ENCODE measurements at places on chromosomes 13 and 19.

DNA sequence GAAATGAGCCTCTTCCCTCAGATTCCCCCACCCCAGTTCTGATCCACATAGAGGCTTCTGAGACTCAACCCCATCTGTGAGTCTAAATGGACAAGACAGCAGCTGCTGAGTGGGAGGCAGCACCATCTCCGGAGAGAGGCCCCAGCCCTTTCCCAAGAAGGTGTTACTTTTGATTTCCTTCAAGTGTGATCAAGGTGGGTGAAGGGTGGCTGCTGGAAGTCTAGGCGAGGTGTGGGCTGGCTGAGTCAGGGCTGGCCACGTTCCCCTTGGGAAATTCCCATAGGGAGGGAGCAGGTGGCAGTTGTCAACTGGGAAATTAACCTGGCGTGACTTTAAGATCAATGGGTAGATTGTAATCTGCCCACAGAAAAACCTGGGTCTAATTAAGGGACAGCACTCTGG is 148.0 kb downstream of the FOXO1 start:
- no peak for DNase-seq
- no peak overlapping the region for H3K27ac ChIP-seq
- H3K4me1 ChIP-seq, result no peaks in the 10 kb centered on the region

GRCh38 chr13:77833331-77833863 is 85.2 kb downstream of the EDNRB start:
- no peak overlapping the region for H3K4me3 ChIP-seq
- H3K4me1 ChIP-seq, result peaks cover 28% of the 10 kb centered on the region
- no peaks in the 10 kb centered on the region for H3K36me3 ChIP-seq
- no peak overlapping the region for H3K27ac ChIP-seq
- no peaks in the 10 kb centered on the region for H3K27me3 ChIP-seq

DNA sequence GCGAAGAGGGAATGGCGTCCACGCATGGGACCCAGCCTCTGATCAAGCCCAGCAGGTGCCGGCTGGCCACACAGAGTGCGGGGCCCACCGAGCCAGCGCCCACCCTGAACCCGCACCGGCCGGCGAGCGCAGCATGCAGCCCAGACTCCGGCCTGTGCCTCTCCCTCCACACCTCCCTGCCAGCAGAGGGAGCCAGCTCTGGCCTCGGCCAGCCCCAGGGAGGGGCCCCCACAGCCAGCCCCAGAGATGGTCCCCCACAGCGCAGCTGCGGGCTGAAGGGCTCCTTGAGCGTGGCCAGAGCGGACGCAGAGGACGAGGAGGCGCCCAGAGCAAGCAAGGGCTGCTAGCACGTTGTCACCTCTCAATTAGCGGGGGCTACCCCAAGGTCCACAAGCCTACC is 904.5 kb downstream of the SLITRK6 start:
- H3K27me3 ChIP-seq, result no peaks in the 10 kb centered on the region
- DNase-seq, result no peak
- no peaks in the 10 kb centered on the region for H3K36me3 ChIP-seq
- no peaks in the 10 kb centered on the region for H3K4me1 ChIP-seq

GRCh38 chr13:113555141-113555540 is 29.4 kb upstream of the TFDP1 start:
- no peak overlapping the region for H3K27ac ChIP-seq
- no peak overlapping the region for H3K4me3 ChIP-seq

- no peaks in the 10 kb centered on the region for H3K27me3 ChIP-seq
- no peaks in the 10 kb centered on the region for H3K36me3 ChIP-seq
- H3K4me1 ChIP-seq, result no peaks in the 10 kb centered on the region
- no peak overlapping the region for H3K4me3 ChIP-seq
- no peak overlapping the region for H3K27ac ChIP-seq
These were observed 11.3 kb downstream of the GTPBP3 start for GRCh38 chr19:17348700-17349099.

- no peaks in the 10 kb centered on the region for H3K27me3 ChIP-seq
- peaks cover 4% of the 10 kb centered on the region for H3K36me3 ChIP-seq
- H3K4me3 ChIP-seq, result no peak overlapping the region
These were observed 73.9 kb upstream of the GPR183 start for GRCh38 chr13:99380921-99381645.

DNA sequence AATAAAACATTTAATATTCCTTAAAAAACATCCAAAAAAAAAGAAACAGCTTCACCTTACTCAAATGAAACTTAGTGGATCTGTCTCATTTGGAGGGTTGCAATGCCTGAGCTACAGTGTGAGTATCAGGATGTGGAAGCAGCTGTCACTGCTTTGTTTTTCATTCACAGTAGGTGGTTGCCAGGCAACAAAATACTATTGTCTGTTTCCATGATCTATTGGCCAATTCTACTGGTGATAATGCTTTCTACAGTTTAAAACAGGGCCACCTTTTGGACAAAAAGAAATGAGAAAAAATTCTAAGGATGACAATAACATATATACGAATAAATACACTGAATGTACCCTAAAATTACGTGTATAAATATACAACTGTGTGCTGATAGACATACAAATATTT is 3.0 kb downstream of the ENOX1 start:
- no peak overlapping the region for H3K4me3 ChIP-seq
- no peak overlapping the region for H3K27ac ChIP-seq
- H3K36me3 ChIP-seq, result no peaks in the 10 kb centered on the region
- peaks cover 22% of the 10 kb centered on the region for H3K27me3 ChIP-seq
- peaks cover 6% of the 10 kb centered on the region for H3K4me1 ChIP-seq

DNA sequence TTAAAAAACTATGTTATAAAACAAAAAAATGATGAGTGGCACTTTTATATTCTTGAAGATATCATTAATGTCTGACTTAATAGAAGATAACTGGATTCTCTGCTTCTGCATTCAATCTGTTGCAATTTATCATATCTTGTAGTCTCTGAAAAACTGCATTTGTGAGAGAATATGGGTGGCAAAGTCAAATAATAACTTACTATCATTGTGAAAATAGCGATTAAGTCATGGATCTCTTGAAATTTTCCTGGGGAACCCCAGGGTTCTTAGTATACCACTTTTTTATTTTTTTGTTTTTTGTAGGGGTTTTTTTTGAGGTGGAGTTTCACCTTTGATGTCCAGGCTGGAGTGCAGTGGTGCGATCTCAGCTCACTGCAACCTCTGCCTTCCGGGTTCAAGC is 127.1 kb downstream of the STOML3 start:
- no peak overlapping the region for H3K27ac ChIP-seq
- no peaks in the 10 kb centered on the region for H3K4me1 ChIP-seq
- H3K27me3 ChIP-seq, result peaks cover 1% of the 10 kb centered on the region

DNA sequence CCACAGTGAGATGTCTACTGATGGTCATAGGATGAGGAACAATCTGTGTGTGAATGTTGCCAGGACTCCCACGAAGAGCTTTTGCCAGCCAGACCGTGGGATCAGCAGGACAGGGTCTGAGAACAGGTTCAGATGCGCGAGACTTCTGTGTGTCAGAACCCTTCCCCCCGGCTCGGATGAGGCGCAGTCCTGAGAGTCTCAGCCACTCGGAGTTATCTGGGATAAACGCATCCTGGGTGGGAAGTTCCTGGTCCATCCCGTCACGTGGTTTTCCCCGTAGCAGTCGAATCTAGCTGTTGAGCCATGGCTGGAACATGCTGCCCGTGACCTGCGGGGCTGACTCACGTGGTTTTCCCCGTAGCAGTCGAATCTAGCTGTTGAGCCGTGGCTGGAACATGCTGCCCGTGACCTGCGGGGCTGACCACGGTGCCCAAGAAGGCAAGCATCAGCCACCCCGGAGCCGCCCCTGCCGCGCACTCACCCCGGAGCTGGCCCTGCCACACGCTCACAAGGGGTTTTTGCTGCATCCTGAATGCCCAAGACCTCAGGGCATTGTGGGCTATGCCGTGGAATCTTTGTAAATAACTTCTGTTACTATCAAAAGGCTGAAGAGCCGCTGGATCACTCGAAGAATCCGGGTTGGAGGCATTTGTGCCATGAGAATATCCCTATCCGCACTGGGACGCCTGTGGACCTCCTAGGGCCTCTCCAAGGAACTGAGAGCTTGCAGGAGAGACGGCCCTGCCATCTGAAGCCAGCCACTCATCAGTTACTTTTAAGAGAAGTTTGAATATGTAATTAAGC is 130.8 kb upstream of the MCF2L start:
- no peak for DNase-seq
- no peak overlapping the region for H3K27ac ChIP-seq
- H3K4me3 ChIP-seq, result no peak overlapping the region
- H3K27me3 ChIP-seq, result no peaks in the 10 kb centered on the region
- H3K36me3 ChIP-seq, result peaks cover 15% of the 10 kb centered on the region

DNA sequence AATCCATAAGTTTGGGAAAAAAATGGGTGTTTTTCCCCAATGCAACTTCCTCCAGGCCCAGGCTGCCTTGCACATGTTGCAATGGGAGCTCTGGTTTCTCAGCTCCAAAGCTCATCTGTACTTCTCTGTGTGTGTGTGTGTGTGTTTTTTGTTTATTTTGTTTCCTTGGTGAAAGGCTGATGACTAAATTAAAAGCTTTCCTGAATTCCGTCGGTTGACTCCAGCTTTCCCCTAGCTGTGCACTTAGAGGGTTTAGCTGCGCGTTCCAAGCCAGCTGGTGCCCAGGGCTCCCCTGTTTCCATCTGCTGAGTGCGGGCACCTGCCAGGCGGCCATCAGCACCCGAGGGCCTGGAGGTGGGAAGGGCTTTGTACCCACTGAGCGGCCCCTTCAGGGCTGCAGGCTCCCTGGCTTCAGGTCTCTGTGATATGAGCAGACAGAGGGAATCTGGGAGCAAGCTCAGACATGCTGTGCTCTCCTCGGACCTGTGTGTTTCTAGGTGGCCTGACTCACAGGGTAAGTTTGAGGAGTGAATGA is 129.1 kb upstream of the SOX1 start:
- H3K4me1 ChIP-seq, result no peaks in the 10 kb centered on the region
- no peak for DNase-seq
- H3K36me3 ChIP-seq, result no peaks in the 10 kb centered on the region
- no peak overlapping the region for H3K27ac ChIP-seq
- H3K4me3 ChIP-seq, result no peak overlapping the region
- no peaks in the 10 kb centered on the region for H3K27me3 ChIP-seq

- peaks cover 19% of the 10 kb centered on the region for H3K4me1 ChIP-seq
- no peak overlapping the region for H3K4me3 ChIP-seq
These were observed 55.5 kb downstream of the IRS2 start for GRCh38 chr13:109730812-109731335.

GRCh38 chr19:13060964-13061927 is 41.4 kb downstream of the LYL1 start:
- peak; percentile 78 for DNase-seq
- no peak overlapping the region for H3K27ac ChIP-seq
- no peaks in the 10 kb centered on the region for H3K27me3 ChIP-seq
- peak overlapping the region; percentile 69 for H3K4me3 ChIP-seq

DNA sequence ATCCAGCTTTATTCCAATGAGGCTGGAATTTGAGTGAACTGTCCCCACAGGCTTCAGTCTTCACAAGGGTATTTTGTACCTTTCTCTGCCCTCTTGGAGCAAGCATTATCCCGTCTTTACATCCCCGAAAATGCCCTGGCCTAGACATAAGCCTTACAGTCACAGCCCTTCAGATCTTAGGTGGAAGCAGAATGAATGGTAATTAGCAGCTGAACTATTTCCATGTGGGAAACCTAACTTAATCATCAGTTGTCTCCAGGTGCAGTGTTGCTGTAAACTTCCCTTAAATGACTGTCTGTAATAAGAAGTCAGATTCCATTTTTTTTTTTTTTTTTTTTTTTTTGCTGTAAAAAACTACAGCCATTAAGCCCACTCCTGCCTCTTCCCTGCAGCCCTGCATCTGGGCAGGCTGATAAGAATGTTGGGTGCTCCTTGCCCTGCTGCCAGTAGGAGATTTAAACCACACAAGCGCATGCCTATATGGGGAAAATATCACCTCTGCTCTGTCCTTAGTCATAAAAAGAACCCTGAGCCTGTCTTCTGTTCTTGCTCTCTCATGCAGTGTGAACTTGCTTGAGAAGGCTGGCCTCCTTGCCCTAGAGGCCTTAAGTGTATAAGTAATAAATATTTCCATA is 426.8 kb upstream of the SLITRK5 start:
- no peaks in the 10 kb centered on the region for H3K4me1 ChIP-seq
- H3K36me3 ChIP-seq, result no peaks in the 10 kb centered on the region
- no peak overlapping the region for H3K4me3 ChIP-seq
- no peaks in the 10 kb centered on the region for H3K27me3 ChIP-seq
- H3K27ac ChIP-seq, result peak overlapping the region; percentile 23
- peak; percentile 84 for DNase-seq

DNA sequence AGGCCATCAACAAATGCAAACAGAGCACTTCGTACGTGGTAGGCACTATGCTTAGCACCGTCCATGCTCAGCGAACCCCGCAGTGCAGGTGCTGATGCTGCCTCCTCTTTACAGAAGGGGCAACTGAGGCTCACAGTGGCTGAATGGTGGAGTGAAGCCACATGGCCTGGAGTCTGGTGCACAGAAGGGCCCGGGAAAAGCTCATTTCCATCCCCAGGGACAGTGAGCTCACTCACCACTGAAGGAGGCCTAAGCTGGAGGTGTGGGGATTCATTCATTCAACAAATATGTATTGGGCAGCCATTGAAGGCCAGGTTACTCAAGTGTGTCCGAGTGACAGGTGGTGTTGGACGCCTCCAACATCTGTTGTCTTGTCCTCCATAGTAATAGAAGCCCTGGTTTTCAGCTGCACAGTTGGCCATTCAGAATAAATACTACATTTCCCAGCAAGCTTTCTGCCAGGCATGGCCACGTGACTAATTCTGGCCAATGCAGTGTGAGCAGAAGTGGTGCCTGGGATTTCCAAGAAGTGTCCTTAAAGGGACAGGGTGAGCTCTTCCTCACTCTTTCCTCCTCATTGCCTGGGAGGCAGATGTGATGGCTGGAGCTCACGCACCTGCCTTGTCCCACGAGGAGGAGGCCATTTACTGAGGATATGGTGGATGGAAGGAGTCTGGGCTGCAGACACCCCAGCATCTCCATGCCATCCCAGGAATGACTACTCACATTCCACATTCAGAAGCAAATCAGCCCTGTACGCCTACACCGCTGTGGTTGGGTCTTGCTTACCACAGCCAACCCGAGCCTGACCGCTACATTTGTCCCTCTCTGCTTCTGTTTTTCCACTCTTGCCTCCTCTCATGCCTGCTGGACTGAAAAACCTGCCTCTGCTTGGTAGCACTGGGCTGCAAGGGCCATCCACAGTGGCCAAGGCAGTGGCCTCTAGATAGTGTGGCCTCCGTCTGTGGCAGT is 2.3 kb upstream of the ZNRF4 start:
- no peak for DNase-seq
- H3K27ac ChIP-seq, result no peak overlapping the region
- no peaks in the 10 kb centered on the region for H3K27me3 ChIP-seq
- H3K4me3 ChIP-seq, result no peak overlapping the region
- no peaks in the 10 kb centered on the region for H3K4me1 ChIP-seq

GRCh38 chr13:36413161-36413560 is 19.1 kb upstream of the CCNA1 start:
- no peak overlapping the region for H3K27ac ChIP-seq
- DNase-seq, result no peak

DNA sequence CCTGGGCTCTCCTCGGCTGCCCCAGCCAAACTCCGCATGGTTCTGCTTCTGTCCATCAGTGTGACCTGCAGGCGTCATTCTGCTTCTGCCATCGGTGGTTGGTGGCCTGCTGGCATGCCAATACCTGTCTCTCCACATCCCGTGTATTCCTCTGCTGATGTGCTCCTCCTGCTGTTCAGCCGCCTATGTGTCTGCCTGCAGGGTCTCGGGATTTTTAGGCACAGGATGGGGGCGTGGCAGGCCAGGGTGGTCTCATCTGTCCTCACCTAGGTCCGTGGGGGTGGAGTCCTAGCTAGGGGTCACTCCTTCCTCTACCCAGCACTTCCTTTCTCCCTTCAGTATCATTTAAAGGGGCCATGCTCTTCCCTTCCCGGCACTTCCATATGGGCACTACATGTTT is 33.0 kb upstream of the SGCG start:
- no peak for DNase-seq
- H3K4me1 ChIP-seq, result no peaks in the 10 kb centered on the region
- H3K36me3 ChIP-seq, result no peaks in the 10 kb centered on the region
- no peaks in the 10 kb centered on the region for H3K27me3 ChIP-seq
- no peak overlapping the region for H3K27ac ChIP-seq
- no peak overlapping the region for H3K4me3 ChIP-seq

- no peak overlapping the region for H3K4me3 ChIP-seq
- H3K27ac ChIP-seq, result no peak overlapping the region
- no peaks in the 10 kb centered on the region for H3K36me3 ChIP-seq
These were observed 249.6 kb downstream of the OXGR1 start for GRCh38 chr13:96744367-96745331.
